Dorsolateral prefrontal cortex (tissue), 122 donors: ENCODE measurements at places on chromosomes 16 and 17. TPM values are rescaled to one million over a fixed set of nuclear protein-coding genes. Genes with fewer than 3 reads are reported as not detected.
A peak's percentile ranks its signal among the peaks of the same experiment; 100 is the strongest.

DNA sequence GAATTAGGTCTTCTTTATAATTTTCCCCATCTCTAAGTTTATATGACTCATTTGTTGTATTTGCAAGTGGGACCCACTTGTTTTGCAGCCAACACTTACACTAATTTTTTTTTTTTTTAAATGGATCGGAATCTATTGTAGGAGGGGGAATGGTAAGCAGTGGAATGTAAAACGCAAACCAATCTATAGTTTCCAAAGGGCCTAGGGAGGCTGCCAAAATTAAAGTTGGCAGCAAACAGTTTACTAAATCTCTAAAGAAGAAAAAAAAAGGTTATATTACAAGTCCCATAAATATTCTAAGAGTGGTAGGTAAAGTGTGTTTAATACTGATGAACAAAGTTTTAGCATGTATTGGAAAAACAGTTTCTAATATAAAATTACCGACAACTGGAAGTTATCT, 416.8 kb upstream of the SALL1 start:
- DNase-seq, result no peak

- peak; percentile 38 for DNase-seq
Observed at GRCh38 chr16:89031715-89032659, 55.0 kb upstream of the CBFA2T3 start.

The KRT12 gene
- total RNA-seq, result not detected

The CA4 gene
- 43.1 TPM for total RNA-seq

DNA sequence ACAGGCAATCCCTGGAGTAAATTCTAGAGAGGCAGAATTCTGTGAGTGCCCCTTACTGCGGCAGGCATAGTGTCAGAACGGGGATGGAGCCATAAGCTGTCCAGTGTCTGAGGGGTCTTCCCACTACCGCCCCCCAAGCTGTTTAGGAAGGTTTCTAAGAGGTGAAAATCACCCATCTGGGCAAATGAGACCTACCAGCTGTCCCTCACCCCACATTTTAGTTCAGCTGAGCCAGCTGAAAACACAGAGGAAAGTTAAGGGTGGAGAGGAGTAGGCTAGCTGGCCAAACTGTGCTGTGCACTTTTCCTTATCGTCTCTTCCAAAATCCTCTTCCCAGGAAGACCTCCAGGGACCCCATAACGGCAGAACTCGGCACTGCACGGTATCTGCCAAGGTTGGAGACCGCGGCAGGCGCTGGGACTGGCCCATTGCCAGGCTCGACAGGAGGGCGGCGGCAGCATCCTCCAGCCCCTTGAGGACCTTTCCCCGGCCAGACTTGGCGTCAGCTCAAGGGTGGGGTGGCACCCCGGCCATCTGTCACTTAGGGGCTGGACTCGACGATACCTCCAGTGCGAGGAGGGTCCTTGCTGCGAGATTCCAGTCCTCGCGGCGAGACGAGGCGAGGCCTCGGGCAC, 955 bp downstream of the ACLY start:
- peak; percentile 31 for DNase-seq

DNA sequence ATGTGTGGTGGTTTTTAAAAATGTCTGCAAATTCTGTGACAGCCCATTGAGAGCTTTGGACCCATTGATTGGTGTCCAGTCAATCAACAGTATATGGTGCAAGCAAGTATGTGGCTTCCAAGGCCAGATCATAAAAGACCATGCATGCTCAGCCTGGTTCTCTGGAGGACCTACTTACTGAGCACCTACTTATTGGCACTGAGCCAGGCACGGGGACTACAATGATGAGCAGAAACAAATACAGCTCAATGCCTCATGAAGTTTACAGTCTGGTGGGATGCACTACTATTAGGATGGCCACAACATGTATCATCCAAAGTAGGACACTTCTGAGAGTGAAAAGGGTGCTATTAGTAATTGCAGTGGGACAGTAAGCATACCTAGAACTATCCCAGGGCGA, 7.2 kb upstream of the EMP2 start:
- no peak for DNase-seq

- DNase-seq, result no peak
Observed at GRCh38 chr17:35214192-35214591, 20.0 kb upstream of the SLC35G3 start.

DNA sequence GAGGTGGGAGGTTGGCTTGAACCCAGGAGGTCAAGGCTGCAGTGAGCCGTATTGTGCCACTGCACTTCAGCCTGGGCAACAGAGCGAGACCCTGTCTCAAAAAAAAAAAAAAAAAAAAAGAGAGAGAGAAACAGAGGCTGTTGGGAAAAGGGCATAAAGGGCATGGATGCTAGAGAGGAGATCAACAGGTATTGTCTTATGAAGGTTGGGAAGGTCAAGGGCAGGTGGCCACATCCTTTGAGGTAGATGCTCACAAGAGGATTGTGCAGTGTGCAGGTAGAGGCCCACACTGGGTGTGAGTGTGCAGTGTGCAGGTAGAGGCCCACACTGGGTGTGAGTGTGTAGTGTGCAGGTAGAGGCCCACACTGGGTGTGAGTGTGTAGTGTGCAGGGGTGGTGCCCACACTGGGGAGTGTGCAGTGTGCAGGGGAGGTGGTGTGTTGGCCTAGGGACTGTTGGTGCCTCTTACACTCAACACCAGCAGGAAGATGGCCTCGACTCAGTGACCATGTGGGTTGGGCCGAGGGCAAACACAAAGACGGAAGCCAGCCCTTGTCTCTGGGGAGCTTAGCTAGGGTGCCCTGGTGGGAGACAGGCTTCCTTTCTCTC, 404.9 kb upstream of the TNRC6C start:
- DNase-seq, result no peak

GRCh38 chr16:1157639-1158455, 4.9 kb downstream of the CACNA1H start:
- no peak for DNase-seq

DNA sequence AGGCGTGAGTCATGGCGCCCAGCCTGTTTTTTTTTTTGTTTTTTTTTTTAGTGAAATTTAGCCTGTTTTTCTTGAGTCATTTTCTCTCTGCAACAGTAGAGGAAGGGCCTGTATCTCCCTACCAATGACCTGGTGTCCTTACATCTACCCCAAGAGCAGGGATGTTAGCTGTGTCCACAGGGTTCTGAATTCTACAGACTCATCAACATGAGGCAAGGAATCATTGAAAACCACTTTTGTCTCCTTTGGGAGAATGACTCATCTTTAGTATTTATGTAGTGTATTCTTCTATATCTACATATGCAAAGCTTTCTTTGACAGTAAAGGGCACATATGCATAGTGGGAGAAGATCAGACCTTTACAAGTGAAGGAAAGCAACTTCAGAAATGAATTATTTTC, 105.3 kb downstream of the SPECC1 start:
- DNase-seq, result no peak

- no peak for DNase-seq
Observed at GRCh38 chr17:77033892-77034404, 106.8 kb upstream of the SEC14L1 start.

- DNase-seq, result no peak
Observed at GRCh38 chr16:13143551-13143950, 242.2 kb downstream of the SHISA9 start.

GRCh38 chr16:47612711-47613110, 151.6 kb downstream of the PHKB start:
- no peak for DNase-seq

The CCL7 gene
- total RNA-seq, result not detected

DNA sequence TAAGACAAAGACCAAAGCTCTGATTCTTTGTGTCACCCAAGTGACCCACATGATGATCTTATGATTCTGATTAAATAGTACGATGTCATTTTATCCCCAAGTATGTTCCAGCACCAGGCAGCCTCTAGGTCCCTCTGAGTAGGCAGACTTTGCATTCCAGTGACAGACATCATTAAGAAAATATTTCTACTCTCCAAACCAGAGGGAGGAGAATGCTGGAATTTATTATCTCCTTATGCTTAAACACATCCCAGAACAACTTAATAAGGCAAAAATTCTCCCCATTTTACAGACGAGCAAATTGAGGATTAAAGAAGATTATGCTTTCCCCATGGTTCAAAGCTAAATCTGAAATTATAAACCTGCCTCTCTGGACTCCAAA, 192.8 kb upstream of the CDH11 start:
- DNase-seq, result no peak

DNA sequence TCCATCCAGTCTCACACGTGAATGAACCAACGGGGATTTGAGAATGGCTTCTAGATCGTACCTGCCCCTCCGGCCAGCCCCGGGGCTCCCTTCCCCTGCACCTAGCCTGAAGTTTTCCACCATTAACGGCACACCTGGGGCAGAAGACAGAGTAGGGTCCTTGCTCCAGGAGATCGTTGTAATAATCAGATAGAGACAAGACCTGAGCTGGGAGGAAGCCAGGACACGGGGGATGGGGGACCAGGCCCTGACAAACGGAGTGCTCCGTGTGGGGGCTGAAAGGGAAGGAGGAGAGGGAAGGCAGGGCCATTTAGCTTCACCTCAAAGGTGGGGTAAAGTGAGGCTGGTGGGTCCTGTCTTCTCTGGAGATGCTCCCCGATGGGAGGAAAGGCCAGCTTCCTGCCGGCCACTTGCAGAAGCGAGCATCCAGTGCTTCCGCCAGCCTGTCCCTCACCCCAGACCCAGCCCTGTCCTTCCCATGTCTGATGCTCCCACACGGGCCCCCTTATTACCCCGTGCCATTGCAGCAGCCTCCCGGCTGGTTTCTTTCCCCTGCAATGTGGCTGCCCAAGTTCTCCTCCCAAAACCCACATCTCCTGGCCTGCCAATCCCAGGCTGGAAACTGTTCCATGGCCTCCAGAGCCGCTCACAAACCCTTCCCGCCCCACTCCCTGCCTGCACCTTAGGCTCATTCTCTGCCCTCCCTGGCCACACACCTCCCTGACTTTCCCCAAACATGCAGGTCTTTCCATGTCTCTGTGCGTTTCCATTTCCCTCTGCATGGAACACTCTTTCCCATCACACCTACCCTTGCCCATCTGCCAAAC, 79.3 kb downstream of the MRC2 start:
- DNase-seq, result no peak

The ASGR1 gene
- 17.7 TPM for total RNA-seq

The BRD7 gene
- 55.9 TPM for total RNA-seq

DNA sequence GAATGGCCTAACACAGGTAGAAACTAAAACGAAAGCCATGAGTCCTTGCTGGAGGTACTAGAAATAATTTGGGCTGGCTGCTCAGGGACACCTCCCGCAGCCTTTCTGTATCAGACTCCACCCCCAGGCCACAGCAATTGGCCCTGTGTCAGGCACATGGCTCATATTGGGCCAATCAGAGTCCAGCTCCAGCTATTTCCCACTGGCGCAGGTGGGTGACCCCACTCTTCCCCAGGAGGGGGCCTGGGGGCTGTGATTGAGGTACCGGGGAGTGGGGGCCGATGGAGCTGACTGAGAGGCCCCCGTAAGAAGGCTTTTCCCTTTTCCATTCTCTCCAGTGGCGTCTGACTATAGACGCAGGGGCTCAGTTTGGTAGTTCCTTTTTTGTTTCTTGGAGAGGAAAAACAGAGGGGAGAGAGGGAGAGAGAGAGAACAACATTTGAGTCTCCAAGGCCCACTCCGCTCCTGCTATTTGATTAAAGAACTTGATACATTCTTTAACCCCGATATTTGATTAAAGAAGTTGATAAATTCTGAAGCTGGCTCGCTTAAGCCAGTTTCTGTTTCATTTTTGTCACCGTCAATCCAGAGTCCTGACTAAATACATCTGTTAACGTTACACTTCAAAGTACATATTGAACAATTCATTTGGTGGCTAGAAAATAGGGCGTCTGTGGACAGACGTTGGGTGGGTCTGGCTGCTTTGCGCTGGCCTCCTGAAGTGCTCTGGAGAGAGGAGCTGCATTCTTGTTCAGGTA, 26.3 kb downstream of the FOXL1 start:
- no peak for DNase-seq

DNA sequence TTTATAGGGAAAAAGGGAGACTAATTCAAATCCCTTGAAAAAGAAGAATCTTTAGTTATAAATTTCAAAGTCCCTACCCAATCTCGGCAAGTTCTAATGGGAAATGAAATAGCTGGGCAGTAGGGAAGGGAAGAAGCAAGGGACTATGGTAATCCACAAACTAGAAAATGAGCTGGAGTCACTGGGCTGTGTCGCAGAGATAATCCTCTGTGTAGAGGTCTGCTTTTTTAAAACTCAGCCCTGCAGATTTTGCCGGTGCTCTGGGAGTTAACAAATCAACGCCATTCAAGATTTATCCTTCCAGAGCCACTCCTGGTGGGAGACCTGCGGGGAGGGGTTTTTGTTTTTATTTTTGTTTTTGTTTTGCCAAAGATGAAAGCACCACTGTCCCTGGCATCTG, 20.8 kb downstream of the SNX11 start:
- no peak for DNase-seq
